ENCODE measurements at places on chromosomes 2 and 18. TPM values are rescaled to one million over a fixed set of nuclear protein-coding genes. Genes with fewer than 3 reads are reported as not detected.

The RAB17 gene
- total RNA-seq = 0.83 TPM

The LBX2 gene
- 0.59 TPM for total RNA-seq

The GALR1 gene
- total RNA-seq = not detected

The LRRC30 gene
- total RNA-seq = not detected

The DAPL1 gene
- not detected for total RNA-seq

The ABCG8 gene
- not detected for total RNA-seq

The PPP1CB gene
- 165 TPM for total RNA-seq

The SPATS2L gene
- total RNA-seq = 44.5 TPM

The CDH19 gene
- total RNA-seq = 0.33 TPM

The VWC2L gene
- not detected for total RNA-seq

All from smooth muscle cell of the pulmonary artery (primary cell).